ENCODE measurements at places on chromosomes 5 and 9. TPM values are rescaled to one million over a fixed set of nuclear protein-coding genes. Genes with fewer than 3 reads are reported as not detected.

DNA sequence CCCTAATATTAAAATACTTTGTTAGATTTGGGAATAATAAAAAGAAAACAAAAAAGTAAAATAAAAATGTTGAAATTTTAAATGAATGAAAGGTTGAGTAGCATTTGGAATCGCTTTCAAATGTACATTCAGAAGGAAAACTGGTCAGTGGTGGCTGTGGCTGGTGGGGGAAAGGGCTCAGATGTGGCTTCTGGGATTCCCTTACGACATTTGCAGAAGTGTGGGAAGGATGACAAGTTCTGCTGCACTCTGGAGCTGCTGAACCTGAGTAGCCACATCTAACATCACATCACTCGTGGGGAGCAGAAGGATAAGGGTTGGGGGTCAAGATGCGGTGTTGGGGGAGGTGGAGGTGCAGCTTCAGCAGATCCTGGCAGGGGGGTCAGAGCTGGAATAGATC lies 25.6 kb upstream of the CAST start:
- DNase-seq = no peak

DNA sequence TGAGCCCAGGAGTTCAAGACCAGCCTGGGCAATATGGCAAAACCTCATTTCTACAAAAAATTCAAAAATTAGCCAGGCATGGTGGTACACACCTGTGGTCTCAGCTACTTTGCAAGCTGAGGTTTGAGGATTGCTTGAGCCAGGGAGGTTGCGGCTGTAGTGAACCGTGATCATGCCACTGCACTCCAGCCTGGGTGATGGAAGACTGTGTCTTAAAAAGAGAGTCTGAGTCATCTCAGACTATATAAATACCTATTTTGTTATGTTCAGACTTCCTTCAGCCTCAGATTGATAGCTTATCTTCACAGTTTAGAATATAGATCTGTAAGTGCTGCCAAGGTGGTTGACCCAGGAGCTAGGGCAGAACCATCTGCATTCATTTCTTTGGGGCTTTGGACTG lies 1.6 kb upstream of the PAIP2 start:
- no peak for DNase-seq

- no peak for DNase-seq
Measured at GRCh38 chr9:88682431-88682831, 147.5 kb downstream of the NXNL2 start.

DNA sequence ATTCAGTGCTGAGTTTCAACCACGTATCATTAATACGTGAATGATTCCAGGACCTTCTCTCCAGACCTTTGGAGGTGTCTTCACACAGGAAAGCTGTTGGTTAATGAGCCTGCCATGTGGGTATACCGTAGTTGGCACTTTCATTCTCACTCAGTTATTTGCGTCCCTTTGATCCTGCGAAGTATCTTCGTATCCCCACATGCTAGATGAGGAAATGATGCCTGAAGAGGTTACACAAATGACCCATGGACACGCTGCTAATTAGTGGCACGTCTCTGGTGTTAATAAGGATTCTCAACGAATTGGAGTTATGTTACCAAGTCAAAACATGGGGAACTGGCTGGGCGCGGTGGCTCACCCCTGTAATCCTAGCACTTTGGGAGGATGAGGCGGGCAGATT lies 65.7 kb upstream of the GNE start:
- DNase-seq = no peak

- DNase-seq = no peak
Measured at GRCh38 chr5:173001229-173001841, 17.8 kb downstream of the ATP6V0E1 start.

DNA sequence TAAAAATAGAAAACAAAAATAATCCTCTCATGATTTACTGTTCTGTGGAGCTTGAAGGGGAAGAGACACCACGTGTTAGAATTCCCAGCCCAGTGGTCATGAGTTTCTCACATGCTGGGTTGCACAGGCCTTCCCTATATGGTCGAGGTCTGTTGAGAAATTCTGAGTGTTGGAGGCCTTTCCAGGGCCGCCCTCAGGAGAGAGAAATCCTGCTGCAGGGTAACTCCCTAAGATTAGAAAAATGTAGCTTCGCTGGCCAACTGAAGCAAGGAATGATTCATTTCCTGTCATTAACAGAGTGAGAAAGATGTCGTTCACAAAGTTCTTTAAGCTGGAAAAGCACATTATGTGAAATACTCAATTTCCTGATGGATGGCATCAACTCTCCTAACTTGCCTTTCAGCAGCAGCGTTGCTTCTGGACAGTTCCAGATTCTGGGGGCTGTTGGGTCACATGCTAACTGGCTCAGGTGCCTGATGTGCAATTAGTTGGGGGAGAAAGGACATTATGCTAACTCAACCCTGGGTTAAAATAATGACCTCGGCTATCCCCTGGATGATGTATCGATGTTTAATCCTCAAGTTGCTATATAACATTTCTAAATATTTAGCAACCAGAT lies 104.8 kb upstream of the CD180 start:
- DNase-seq = no peak

GRCh38 chr9:31259824-31260223 lies 1124.6 kb upstream of the ACO1 start:
- no peak for DNase-seq

DNA sequence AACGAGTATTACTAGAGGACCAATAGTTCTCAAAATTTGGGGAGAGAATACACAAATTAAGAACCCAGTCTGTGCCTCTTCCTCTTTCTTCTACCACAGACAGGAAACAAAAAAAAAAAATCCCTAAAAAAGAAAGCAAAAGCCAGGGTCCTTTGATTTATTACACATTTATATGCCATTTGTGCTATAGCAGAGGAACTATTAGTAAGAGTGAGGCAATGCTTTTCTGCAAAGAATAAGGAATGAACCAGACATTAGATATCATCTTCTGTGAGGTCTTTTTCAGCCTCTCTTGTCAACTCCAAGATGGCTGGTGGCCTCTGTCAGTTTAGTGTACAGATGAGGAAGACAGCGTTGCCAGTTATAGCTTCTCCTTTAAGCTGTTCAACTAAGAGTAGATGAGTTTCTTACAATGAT lies 127.6 kb downstream of the RFX3 start:
- no peak for DNase-seq

- no peak for DNase-seq
Measured at GRCh38 chr9:75101004-75101588, 12.8 kb downstream of the OSTF1 start.

- DNase-seq = no peak
Measured at GRCh38 chr9:75010570-75010969, 17.5 kb downstream of the CARNMT1 start.

DNA sequence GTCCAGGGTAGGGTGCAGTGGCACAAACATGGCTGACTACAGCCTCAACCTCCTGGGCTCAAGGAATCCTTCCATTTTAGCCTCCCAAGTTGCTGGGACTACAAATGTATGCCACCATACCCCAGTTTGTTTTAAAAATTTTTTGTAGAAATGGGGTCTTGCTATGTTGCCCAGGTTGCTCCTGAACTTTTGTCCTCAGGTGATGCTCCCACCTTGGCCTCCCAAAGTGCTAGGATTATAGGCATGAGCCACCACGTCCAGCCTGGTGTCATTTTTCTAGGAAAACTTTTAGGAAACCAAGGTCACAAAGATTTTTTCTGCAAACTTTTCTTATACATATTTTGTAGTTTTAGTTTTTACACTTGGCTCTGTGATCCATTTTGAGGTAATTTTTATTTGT lies 10.8 kb downstream of the RMI1 start:
- DNase-seq = no peak

DNA sequence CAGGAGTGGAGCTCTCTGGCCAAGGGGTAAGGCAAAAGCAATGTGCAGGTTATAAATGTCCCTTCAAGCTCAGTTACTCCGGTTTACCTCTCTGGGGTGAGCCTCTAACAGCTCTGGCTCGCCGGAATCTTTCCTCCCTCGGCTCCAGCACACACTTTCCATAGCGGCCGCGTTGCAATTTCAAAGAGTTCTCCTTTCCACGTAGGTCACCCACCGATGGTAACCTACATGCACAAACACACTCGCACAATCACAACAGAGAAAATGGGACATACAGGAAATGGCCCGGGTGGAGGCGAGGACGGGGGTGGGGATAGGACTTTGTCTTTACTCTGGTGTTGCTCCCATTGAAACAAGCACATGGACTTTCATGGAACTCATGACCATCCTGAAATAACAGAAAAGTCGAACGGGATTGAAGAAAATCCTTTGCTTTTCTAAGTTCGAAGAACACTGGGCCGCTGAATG lies 1.2 kb downstream of the LHFPL2 start:
- DNase-seq = no peak

DNA sequence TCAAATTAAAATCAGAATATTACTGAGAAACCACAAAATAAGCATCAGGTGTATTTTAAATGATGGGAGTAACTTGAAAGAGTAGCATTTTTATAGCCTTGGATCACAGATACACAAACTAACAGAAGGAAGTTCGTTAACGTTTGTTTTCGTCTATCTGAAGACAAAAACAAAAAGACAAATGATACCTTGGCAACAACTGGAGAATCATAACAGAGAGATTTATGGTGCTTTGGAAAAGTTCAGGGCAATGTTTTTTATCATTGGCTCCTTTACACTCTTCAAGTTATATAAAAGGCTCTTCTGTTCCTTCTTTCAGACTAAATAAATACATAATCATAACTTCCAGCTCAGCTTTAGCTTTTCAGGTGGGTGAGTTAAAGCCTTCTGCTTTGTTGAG lies 128.1 kb upstream of the VLDLR start:
- no peak for DNase-seq

DNA sequence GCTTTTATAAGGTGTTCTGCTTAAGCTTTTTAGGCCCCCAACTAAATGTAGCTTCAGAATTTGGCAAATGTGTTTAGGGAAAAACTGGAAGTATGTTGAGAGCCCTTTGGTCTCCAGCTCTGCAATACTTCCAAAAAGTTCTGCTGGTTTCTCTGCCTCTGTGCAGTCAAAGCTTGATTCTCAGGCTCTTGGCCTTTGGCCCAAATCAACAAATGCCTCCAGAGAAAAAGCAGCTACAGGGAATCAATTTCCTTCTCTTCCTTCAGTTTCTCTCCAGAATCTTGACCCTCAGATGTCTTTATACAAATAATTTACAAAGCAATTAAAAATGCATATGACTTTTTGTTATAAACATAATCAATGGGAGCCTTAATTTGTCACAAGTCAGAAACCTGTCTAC lies 235.7 kb downstream of the COMMD10 start:
- DNase-seq = no peak

- DNase-seq = no peak
Measured at GRCh38 chr5:60959156-60959555, 14.2 kb downstream of the NDUFAF2 start.

DNA sequence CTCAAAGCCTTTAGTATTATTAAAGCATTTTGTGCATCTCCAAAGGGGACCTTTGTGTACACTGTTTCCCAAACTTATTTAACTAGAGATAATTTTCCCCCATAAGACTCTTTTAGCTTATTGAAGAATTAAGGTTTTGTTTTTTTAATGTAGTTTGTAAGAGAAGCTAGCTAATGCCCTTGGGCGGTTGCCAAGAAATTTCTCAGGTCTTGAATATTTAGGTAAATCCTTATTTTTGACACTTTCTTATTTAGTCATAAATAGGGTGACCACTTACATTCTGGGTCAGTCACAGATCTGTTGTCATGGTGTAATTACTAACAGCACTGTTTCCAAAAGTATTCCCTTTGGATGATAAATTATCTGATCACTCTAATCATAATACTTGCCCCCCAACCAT lies 27.2 kb downstream of the TNFAIP8 start:
- DNase-seq = no peak

DNA sequence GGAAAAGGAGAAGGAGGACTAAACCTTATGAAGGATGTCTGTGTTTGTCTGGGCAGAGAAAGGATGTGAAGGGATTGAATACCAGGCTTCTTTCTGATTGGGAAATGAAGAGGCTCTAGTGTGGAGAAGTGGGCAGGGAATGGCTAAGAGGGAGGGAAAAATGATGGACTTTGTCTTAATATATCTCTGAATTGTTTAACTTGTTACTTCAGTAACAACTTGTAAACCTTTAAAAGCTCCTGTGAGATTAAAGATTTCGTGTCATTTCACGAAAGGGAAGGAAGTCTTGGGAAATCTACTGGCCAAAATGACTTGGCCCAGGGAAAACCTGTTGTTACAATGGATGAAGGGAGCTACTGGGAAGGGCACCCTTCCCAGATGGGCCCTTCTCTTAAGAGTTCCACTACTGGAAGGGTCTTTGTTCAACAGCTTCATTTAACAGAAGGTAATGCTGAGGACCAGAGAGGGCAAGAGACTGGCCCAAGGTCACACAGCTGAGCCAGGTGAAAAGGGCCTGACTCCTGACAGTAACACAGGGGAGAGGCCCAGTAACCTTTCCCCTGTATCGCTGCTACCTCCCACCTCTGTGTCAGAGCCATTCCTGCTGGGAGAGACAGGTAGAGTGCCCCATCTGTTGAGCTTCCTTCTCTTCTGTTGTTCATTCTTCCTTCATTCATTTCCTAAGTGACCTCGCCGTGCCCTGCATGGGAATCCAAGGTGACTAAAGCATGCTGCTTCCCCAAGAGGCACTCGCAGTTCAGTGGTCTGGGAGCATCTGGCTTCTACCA lies 5.1 kb upstream of the TCOF1 start:
- DNase-seq = no peak

- no peak for DNase-seq
Measured at GRCh38 chr5:110751902-110752762, 13.3 kb downstream of the SLC25A46 start.

- no peak for DNase-seq
Measured at GRCh38 chr5:142222866-142223558, 101.8 kb downstream of the SPRY4 start.

GRCh38 chr5:178413988-178414387 lies 176.2 kb downstream of the COL23A1 start:
- DNase-seq = no peak

DNA sequence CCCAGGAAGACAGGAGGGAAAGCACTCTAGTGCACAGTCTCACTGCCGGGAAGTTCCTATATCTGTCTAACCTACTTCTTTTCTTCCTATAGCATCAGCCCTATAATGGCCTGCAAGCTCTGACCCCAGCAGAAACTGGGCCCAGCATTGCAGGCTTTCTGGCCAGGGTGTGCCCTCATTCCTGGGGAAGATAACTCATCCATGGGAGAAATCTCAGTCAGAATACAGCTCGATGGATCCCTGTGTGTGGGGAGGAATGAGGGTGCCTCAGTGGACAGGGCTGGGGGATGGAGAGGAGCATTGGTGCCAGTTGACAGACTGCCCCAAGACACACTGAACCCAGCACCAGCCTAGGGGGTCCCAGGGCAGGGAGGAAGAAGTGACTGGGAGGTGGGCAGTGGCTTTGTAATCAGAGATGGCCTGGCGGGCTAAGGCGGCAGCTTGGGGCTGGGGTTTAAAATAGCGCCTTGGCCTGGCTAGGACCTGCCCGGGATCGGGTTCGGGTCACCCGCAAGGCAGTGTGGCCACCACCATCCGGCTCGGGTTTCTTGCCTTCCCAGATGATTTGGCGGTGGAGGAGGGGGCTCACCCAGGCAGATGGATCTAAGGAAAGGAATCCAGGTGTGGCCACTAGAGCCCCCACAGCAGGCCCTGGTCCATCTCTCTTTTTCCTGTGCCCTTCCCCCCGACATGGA lies 7.6 kb upstream of the CXXC5 start:
- DNase-seq = no peak

GRCh38 chr5:179378116-179378440 lies 32.8 kb upstream of the ADAMTS2 start:
- DNase-seq = no peak

- no peak for DNase-seq
Measured at GRCh38 chr9:87599901-87600610, 102.4 kb downstream of the DAPK1 start.

DOK3 gene
- total RNA-seq = 10.5 TPM

IL33 gene
- not detected for total RNA-seq

CCDC180 gene
- 10.1 TPM for total RNA-seq

PCYOX1L gene
- 22.0 TPM for total RNA-seq

SYK gene
- total RNA-seq = 1.4 TPM

PLAC8L1 gene
- 1.8 TPM for total RNA-seq

FEM1C gene
- total RNA-seq = 16.3 TPM

PCDHGB2 gene
- total RNA-seq = 1.5 TPM

GPR150 gene
- total RNA-seq = not detected

PPP6C gene
- 46.2 TPM for total RNA-seq
